GM04504 (cell line): ENCODE measurements at places on chromosomes 12 and 14.

- DNase-seq: no peak
Observed at GRCh38 chr14:70005281-70005805, 126.1 kb downstream of the SMOC1 start.

DNA sequence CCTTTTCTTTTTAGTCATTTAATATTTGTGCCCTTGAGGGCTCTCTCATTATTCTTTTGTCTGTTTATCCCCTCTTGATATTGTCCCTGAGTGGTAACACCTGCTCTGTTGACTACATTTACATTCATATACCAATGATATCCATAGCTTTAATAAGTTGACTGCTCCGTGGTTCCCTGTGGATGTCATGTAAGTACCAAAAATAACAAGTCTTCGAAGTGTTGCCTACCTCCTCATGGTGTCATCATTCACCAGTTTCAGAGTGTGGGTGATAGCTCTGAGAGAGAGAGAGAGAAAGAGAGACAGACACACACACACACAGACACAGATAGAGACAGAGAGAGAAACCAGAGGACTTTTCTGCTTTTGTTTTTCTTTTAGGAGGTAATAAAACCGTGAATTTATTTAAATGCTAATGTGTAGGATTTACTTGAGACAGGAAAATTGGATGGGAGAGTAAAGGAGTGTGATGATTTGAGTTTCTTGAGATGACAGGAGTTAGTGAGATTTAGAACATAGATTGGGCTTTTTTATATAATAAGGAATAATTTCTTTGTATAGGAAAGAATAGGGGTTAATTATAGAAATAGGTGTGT is 52.2 kb downstream of the PAPOLA start:
- no peak for DNase-seq

- DNase-seq: no peak
Observed at GRCh38 chr14:74793506-74794155, 30.5 kb downstream of the YLPM1 start.

- DNase-seq: no peak
Observed at GRCh38 chr12:52585946-52586345, 12.3 kb upstream of the KRT74 start.

GRCh38 chr12:15858353-15858752 is 23.8 kb upstream of the STRAP start:
- DNase-seq: no peak

DNA sequence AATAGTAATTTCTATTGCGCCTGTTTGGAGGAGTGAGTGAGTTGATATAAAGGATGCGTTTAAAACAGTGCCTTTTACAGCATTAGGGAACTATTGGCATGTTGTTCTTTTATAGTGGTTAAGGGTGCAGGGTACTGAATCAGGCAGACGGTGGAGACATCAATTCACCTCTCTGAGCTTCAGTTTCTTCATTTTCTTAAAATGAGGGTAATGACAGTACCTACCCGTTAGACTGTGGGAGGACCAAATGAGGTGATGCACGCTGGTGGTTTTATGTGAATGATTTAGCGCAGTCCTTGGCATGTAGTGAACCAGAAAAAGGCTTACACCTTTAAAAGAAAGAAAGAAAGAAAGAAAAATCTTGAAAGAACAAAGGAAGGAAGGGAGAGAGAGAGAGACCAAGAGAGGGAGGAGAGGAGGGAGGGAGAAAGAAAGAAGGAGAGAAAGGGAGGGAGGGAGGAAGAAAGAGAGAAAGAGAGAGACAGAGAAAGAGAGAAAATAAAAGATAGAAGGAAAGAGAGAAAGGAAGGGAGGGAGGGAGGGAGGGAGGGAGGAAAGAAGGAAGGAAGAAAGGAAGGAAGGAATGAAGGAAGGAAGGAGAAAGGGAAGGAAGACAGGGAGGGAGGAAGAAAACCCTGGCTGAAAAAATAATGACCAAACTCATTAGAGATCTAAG is 22.2 kb upstream of the CCND2 start:
- DNase-seq: no peak

- no peak for DNase-seq
Observed at GRCh38 chr12:80135624-80136023, 36.3 kb downstream of the OTOGL start.

GRCh38 chr14:102939820-102940561 is 17.5 kb downstream of the AMN start:
- DNase-seq: no peak

- DNase-seq: no peak
Observed at GRCh38 chr12:49827401-49828099, 663 bp downstream of the NCKAP5L start.

DNA sequence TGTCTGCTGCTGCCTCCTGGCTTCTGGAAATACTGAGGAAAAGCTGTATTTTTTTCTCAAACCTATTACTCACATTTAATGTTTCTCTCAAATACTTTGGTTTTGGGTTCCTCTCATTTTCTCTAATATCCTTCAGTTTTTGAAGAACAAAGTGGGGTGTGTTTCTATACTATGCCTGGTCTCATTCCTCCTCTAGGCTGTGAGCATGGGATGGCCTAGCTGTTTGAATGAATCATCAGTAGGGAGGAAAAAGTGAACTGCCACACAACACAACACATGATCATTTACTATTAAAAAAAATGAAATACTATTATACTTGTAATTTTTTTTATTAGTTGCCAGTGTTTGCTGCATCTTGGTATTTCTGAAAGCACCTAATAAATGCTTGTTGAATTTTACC is 11.3 kb upstream of the SMCO3 start:
- DNase-seq: no peak

DNA sequence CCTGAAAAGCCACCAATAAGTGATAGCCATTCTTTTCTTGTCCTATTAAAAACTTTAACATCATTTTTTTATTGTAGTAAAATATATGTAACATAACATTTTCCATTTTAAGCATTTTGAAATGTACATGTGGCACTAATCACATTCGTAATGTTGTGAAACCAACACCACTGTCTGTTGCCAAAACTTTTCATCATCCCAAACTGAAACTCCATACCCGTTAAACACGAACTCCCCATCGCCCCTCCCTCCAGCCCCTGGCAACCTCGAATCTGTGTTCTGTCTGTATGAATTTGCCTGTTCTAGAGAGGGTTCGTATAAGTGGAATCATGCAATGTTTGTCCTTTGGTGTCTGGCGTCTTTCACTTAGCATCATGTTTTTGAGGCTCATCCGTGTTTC is 75.9 kb downstream of the CCDC92 start:
- peak; percentile 58 for DNase-seq
